ENCODE measurements at places on chromosomes 1 and 21. TPM values are rescaled to one million over a fixed set of nuclear protein-coding genes. Genes with fewer than 3 reads are reported as not detected.

DNA sequence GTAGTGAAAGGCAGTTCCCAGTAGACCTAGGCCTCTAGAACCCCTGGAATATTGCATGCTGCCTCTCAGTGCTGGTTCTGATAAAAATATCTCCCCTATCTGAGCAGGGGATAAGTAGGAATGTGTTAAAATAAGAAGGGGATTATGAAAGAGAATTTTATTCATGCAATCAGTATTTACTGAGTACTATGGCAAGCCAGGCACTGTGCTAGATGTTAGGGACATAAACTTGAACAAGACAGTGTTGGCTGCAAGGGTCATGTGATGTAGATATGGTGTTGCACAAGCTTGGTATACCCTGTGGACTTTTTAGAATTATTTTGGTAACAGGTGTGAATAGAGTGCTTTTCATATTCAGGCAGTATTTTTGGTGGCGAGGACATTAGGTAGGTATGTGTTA is 23.6 kb downstream of the NOS1AP start:
- DNase-seq = no peak
- H3K27ac ChIP-seq = no peak overlapping the region
- H3K27me3 ChIP-seq = peaks cover 17% of the 10 kb centered on the region
- no peaks in the 10 kb centered on the region for H3K4me1 ChIP-seq
- H3K4me3 ChIP-seq = no peak overlapping the region

DNA sequence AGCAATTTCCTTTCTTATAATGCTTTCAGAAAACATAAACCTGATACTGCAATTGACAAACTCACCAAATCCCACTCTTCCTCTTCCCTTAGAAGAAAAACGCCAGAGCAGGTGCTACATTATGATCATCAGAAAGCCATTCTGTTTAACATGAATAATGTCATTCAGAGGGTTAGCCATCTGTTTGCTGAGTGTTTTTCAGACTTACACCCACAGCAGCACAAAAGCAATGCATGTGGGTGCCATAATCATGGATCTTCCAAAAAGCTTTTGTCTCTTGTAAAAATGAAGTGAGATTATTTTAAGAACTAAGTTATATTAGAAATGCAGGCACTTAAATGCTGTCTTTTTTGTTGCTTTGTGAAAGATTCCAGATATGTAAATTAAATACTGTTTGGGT is 204.6 kb upstream of the TMPRSS15 start:
- H3K27me3 ChIP-seq = no peaks in the 10 kb centered on the region
- H3K4me1 ChIP-seq = no peaks in the 10 kb centered on the region
- no peaks in the 10 kb centered on the region for H3K36me3 ChIP-seq

DNA sequence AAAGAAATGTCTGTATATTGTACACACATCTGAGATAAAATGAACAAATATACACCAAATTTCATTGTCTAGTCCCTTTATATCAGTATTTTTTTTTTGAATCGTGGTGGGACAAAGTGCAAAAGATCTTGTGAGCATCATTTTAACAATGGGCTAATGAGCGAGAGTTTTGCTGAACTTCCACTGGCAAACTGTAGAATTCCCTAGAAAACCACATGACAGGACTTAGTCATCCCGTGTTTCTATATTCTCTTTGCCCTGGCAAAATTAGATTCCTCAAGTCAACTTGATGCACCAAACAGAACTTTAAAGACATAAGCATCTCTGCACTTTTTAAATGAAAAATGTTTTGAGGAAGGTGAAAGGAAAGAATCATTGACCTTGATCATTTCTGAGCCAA is 488.2 kb upstream of the PTBP2 start:
- H3K36me3 ChIP-seq = no peaks in the 10 kb centered on the region
- no peak overlapping the region for H3K27ac ChIP-seq
- no peak overlapping the region for H3K4me3 ChIP-seq
- DNase-seq = no peak

DNA sequence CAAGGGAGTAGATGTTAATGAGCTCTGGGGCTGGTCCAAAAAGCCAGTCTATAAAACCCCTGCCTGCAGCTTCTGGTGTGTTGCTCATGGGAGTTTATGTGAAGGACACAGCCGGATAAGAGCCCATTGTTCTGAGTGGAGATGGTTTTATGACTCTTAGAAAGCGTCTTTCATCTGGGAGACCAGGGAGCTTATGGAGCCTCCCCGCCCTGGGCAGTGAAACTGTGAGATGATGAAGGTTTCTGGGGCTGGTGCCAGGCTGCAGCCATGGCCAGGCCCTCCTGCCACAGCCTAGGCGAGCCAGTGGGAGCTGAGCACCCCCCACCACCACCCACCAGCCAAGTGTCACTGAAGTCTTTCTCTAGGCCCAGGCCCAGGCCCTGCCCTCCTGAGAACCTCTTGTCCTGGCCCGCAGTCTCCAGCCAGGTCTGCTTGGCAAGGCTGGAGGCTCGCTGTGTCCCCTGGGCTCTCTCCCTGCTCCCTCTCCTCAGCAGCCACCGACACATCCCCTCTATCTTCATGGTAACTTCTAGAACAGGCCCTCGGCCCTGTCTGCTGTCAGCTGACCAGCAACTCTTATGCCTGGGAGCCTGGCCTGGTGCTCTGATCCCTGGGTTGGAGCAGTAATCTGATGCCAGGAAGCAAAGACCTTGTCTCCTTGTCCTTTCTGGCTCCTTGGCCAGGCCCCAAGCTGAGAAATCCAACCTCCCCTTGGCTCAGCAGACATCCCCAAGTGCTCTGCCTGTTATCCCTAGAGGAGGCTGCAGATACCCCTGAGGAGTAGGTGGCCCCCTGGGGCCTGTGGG is 7.6 kb upstream of the ARHGEF10L start:
- no peaks in the 10 kb centered on the region for H3K4me1 ChIP-seq
- H3K4me3 ChIP-seq = no peak overlapping the region
- peaks cover 6% of the 10 kb centered on the region for H3K27me3 ChIP-seq
- no peak for DNase-seq
- H3K27ac ChIP-seq = no peak overlapping the region

- peaks cover 1% of the 10 kb centered on the region for H3K36me3 ChIP-seq
- DNase-seq = no peak
- H3K27ac ChIP-seq = peak overlapping the region; percentile 17
- no peak overlapping the region for H3K4me3 ChIP-seq
Observed at GRCh38 chr1:97092824-97093223, 371.2 kb downstream of the PTBP2 start.

The LCE1C gene
- total RNA-seq = not detected

DNA sequence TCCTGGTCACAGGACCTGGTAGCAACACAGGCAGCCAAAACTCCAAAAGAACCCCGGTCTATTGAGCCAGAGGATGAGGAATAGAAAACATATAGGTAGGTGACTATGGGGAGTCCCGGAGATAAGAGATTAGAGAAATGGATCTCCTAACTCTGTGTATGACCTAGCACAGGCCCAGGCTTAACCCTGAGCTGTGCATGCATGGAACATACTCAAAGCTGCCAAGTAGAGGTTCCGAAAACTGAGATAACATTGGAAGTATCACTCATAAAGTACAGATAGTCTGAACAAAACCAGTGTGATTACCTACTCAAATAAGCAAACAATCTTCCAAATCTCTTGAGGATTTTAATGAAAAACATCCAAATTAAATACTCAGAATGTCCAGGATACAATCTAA is 31.5 kb upstream of the PRDX6 start:
- peaks cover 25% of the 10 kb centered on the region for H3K4me1 ChIP-seq
- H3K36me3 ChIP-seq = peaks cover 20% of the 10 kb centered on the region
- no peak overlapping the region for H3K27ac ChIP-seq
